ENCODE measurements at places on chromosomes 5 and 9.

GRCh38 chr5:115461506-115462290 lies 82.9 kb downstream of the FEM1C start:
- DNase-seq = no peak

- DNase-seq = no peak
Observed at GRCh38 chr9:134473141-134474054, 147.1 kb downstream of the RXRA start.

GRCh38 chr9:121818841-121819427 lies 167.5 kb downstream of the DAB2IP start:
- no peak for DNase-seq

GRCh38 chr9:83061990-83062650 lies 822 bp downstream of the RASEF start:
- DNase-seq = no peak

- DNase-seq = no peak
Observed at GRCh38 chr9:105445203-105445881, 2.5 kb upstream of the FSD1L start.

GRCh38 chr9:123834218-123834888 lies 95.6 kb downstream of the DENND1A start:
- DNase-seq = no peak

DNA sequence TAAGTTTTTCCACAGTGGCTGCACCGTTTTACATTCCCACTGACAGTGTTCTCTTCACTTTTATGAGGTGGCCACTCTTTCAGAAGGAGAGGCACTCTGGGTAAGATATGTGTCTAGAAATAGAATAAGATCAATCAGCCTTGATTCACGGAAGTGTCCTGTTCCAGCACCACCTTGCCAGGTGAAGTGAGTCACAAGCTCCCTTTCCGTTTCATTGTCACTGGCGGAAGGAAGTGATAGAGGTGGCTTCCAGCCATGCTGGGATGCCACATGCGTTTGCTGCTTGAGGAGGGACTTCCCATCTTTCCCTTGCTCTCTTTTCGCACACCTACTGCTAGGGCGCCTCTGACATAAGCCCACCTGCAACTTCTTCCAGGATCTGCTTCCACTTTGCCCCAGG lies 217.1 kb downstream of the PIK3R1 start:
- DNase-seq = no peak

DNA sequence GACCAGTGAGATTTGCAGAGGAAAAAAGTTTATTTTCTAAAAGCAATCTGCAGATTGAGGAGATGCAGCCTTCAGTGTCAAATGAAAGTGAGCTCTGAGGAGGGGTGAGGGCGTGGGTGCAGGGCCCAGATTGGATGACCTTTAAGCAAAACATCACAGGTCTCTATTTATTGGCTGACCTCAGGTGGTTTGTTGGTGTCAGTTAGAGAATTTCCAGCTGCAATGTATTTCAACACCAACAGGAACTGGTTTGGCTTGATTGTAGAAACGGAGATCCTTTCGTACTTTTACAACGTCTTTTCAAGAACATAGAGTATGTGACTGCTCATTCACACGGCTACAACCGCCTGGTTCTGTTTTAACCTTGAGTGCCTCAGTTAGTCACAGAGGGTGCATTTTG lies 1069.1 kb downstream of the EFNA5 start:
- DNase-seq = no peak

- DNase-seq = no peak
Observed at GRCh38 chr9:108108280-108108851, 618.8 kb upstream of the KLF4 start.

- DNase-seq = no peak
Observed at GRCh38 chr5:128695791-128696530, 157.9 kb upstream of the FBN2 start.

GRCh38 chr5:124683917-124684555 lies 62.4 kb downstream of the ZNF608 start:
- no peak for DNase-seq

- DNase-seq = no peak
Observed at GRCh38 chr9:91837981-91838731, 111.9 kb downstream of the ROR2 start.

DNA sequence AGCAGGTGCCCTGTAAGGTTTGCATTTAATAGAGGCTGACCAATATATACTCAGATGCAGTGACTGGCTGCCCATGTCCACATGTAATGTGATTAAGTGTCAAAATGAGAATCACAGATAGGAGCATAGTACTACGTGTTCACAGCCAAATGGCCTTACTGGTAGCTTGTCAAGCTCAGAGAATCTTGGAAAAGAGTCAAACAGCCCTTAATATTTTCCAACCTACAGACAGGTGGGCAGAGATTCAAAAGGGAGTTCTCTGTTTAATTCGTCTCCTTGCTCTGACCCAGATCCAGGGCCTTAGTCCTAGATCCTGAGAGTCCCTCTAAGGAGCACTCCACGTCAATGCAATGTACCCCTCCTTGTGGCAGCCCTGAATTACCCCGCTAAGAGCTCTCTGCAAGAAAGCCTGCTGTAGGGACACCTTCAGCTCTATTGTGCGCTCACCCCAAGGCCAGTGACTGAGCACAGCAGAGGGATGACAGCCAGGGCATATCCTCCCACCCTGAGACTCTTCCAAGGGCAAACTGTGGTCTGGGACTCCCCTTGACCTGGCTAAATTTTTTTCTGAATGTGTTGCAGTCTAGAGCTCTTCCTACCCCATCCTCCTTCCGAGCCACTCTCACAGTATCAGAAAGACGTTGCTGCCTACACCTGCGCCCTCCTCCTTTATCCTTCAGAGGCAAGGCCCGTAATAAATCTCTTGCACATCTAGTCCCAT lies 159.2 kb downstream of the SNCAIP start:
- no peak for DNase-seq

DNA sequence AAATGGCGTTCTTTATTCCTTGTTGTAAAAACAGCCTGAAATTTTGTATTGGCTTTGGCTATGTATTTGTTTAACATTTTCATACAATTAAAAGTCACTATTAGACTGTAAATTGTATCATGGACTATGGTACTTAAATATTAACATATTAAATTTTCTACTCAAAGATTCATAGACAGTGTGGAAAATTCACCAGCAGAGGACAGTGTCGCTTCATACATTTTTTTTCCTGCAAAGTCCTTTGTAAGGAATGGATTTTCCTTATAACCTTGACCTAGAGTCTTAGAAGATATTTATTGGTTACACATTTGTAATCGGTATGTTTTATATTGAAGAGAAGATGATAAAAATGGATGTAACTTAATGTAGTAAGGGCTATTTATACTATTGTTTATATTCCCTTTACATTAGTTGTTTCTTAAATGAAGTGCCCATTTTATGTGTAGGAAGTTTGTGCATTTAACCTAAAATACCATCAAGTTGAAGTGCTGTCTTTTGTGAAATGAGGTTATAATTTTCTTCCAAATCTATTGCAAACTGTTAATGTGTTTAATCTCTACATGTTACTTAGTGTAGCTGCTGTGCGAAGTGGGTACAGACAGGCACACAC lies 150.1 kb downstream of the KDM4C start:
- DNase-seq = no peak

GRCh38 chr9:34272101-34272541 lies 56.9 kb downstream of the KIF24 start:
- no peak for DNase-seq

All from stimulated activated CD4-positive, alpha-beta T cell treated with anti-CD3 and anti-CD28 coated beads, Interleukin-1b, Interleukin-23, amount 100 ng/mL, for 1 hour (primary cell).